GM06990 (cell line): ENCODE measurements at places on chromosomes 6 and 20.

- DNase-seq: no peak
Measured at GRCh38 chr20:39822667-39823066, 860.5 kb downstream of the DHX35 start.

- no peak for DNase-seq
Measured at GRCh38 chr6:133499662-133500061, 258.5 kb downstream of the EYA4 start.

DNA sequence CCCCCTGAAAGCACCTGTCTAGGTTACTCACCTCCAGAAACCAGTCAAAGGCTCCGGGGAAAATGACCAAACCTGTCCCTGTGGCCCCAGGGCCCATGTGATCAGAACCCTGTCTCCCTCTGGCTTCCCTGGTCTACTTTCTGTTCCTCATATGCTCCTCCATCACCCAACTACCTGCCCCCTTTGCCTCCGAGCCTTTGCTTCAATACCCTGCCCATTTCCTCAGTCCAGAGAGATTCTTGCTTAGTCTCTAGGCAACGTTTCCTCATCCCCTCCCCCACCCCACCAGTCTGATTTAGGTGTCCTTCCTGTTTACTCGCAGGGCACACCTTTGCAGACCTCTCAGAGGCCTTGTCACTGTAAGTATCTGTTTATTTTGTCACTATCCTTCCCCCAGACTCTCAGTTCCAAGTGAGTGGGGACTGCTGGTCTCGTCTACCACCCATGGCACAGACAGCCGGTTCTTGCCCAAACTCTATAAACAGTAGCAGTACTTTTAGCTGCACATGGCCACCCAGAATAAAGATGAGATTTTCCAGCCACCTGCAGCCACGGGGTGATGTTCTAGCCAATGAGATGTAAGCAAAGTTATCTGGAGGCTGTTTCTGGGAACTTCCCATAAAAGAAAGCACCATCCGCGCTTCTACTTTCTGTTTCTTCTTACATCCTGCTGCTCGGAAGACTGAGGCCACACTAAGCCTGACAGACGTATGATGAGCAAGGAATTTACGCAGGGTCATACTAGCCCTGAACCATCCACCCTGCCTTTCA, 13.3 kb downstream of the ELOVL5 start:
- peak; percentile 75 for DNase-seq

DNA sequence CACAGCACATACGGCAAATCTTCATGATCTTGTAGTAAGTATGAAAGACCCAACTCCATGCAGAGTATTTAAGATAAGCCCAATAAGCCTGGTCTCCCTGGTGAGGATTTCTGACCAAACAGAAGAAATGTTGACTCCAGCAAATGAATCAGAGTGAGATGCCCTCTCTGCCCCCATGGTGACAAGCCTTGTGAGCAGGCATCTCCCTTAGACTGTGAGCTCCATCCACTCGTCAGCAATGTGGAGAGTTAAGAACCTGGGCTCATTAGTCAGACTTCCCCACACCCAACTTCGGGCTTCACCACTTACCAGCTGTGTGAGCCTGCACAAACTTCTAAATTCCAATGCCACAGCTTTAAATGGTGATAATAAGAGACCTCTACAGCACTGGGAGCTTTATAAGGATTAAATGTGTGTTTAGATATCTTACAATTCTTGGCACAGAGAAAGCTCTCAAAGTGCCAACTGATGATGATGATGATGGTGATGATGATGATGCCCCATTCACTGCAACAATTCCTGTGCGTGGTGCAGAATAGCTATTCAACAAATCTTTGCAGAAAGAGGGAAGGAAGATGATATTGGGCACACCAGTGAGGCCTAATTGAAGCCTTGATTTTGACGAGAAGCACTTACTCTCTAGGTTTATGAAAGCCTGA, 253.4 kb upstream of the TAB2 start:
- no peak for DNase-seq
